NCI-H1105 (cell line): ENCODE measurements at places on chromosomes 13 and 19.
A peak's percentile ranks its signal among the peaks of the same experiment; 100 is the strongest.

DNA sequence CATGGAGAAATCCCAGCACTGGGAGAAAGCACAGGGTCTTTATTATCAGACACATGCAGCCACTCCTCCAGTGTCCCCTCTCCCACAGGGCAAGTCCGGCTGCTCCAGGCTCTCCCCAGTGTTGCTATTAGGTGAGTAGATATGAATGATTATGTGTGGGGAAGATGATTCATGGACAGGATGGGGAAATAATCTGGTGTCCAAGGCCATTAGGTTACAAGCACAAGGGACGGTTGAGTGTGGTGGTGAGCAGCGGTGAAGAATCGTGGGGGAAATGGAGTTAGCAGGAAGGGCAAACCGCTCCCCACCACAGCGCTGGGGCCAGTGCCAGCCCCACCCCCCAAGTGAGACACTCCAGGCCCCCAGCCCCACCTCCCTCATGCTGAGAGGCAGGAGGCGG lies 19.0 kb downstream of the CD177 start:
- no peak for DNase-seq

DNA sequence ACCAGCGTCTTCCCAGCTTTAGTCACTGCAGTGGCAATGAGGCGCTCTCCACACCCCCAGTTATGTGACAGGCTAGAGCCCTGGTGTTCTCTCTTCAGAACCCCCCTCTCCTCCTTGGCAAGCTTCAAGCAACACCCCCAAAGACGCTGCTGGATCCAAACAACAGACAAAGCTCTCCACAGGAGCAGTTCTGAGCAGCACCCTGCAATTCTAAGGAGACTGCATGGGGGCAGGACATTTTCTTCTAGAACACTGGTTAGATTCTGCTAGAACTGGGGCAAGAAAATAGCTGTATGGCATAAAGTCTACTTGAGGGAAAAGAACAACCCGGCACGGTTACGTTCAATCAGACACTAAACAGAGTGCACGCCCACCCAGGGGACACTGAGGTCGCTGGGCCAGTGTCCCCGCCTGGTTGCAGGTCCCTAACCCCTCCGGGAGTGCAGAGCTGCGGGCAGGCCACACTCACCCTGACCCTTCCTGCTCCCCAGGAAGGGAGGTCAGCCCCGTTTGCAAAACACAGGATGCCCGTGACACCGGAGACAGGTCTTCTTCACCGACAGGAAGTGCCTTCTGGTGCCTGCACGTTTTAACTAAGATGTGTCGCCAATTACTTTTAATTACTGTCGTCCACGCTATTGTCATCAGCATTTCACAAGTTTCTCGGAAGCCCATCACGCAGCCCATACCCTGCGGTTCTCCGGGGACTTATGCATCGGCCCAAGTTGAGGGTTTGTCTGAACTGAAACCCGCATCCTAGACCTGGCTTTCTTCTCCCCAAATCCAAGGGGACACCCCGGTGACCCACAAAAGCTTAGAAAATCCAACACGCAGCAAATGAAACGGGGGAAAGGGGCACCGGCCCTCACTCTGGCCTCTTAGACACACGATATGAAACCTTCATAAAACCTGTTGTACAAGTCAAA lies 943 bp downstream of the GJB6 start:
- DNase-seq: no peak

DNA sequence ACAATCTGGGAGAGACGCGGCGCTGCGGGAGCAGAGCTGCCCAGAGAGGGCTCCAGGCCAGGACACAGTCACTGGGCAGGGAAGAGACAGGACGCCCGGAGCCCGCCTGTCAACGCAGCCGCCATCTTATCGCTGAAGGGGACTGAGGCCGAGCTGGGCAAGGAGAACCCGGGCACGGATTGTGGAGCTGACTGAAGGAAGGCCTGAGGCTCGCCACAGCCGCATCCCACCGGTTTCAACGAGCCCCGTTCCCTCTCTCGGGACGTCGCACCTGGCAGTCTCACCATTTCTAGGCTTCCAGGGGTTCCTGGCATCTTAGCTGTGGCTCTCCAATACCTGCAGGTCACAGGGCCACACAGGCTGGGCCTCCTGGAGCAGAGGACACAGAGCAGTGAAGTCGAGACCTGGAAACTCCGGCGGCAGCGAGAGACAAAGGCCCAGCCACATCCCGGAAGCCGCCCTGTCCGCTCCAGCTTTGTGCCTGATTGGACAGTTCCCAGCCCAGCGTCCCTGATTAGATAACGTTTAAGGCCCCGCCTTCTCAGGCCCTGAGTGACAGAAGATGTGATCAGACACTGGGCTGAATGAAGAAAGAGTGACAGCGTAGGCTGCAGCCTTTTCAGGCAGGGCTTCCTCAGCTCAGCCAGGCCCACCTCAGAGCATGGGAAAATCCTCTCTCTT lies at the start of gene ZNF91:
ZNF91 (minus strand) TSS at position 431 of the 681 bp plus-strand sequence; CDS start at position 314, 117 bp downstream.
- DNase-seq: peak; percentile 97

DNA sequence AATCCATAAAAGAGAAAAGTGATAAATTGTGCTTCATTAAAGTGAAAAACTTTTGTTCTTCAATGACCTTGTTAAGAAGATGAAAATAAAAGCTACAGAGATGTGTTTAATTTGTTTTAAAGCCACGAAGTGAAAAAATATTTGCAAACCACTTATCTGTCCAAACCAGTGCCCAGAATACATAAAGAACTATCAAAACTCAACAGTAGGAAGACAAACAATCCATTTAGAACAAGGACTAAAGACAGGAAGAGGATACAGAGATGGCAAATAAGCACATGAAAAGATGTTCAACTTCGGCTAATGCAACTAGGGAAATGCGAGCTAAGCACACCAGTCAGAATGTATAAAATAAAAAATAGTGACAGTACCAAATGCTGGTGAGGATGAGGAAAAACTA lies 15.0 kb downstream of the GJB6 start:
- no peak for DNase-seq

DNA sequence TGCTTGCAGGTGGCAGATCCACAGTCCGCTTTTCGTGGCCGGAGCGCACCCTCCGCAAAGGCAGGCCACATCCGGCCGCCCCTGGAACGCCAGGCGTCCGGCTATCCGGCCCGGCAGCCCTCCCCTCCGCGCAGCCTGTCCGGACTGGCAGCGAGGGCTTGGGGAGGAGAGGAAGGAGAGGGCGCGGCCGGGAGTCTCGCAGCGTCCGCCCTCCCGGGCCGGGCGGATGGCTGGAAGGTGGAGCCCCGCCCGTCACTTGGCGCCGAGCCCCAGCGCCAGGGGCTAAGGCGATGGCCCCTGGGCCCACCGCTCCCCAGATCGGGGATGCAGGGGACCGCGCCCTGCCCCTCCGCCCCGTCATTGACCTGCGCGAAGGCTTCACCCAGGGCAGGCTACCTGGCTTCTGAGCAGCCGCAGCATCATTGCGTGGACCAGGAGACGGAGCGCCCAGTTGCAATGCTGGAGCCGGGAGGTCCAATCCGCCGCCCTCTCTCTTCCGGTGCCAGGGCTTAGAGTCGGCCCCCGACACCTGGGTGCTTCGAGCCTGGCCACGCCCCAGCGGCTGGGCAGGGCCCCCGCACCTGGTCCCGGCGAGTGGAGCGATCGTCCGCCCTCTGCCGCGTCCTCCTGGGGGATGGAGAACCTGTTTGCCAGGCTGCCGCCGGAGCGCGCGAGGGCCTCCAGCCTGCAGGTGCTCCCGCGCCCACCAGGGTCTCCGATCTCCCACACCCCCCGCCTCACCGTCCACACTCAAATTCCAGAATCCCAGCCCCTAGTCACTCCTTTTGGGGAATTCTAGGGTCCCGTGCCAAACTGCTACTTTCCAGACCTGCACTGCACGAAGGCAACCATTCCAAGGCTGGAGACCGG lies at the start of gene FUT1:
FUT1 (minus strand) TSS at position 146 of the 870 bp plus-strand sequence. CDS start 1,360 bp downstream, outside the sequence.
- peak; percentile 97 for DNase-seq

- no peak for DNase-seq
Observed at GRCh38 chr19:19938449-19938848, 37.7 kb downstream of the ZNF93 start.

- DNase-seq: no peak
Observed at GRCh38 chr19:15869873-15870272, 28.0 kb downstream of the CYP4F2 start.

DNA sequence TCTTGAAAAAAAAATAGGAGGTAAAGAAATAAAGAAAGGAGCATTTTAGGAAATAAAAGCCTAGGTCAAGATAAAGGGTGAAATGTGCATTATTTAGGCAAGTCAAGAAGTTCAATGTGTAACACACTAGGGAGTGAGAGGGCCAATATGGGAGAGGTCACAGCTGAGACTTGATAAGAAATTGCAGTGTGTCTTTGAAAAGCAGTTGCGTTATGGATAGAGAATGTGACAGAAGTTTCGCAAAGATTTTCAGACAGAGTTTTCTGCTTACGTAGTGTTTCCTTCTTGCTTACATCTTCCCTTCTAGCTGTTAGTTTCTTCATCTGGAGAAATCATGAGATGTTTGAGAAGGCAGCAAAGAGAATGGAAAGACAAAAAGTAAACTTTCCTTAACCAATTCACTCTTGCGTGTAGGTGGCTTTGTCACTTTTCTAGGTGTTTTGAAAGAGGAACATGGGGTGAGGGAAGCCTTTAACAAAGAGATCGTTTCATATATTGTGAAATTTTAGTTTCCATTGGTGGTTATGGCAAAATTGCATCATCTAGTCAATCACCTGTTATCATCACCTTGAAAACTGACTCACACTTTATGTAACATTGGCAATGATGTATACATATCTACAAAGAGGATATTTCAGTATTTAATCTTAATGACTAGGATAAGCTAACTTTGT lies 975.5 kb downstream of the OLFM4 start:
- no peak for DNase-seq

GRCh38 chr13:113150550-113151365 lies 7.7 kb upstream of the PROZ start:
- no peak for DNase-seq

- no peak for DNase-seq
Observed at GRCh38 chr13:21465710-21466160, 6.6 kb upstream of the ZDHHC20 start.

DNA sequence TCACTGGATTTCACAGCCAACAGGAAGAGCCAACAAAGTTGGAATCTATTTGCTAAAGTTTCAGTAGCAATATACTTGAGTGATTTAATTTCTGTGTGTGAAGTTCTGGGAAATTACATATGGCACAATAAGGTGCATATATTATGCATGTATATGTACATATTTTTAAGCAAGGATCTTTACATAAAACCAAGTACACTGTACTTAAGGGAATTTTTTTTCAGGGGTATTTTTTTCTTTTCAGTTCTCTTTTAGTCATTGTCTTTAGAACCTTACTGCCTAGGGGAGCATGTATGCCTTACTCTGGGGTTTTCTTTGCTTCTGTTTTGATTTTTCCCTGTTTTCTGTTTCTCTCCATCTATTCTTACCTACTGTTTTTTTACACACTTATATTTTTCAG lies 7.4 kb downstream of the RAP2A start:
- DNase-seq: no peak

- DNase-seq: no peak
Observed at GRCh38 chr13:33017323-33017929, 1.2 kb downstream of the KL start.

GRCh38 chr19:14113762-14114414 lies 3.7 kb downstream of the PRKACA start:
- no peak for DNase-seq

DNA sequence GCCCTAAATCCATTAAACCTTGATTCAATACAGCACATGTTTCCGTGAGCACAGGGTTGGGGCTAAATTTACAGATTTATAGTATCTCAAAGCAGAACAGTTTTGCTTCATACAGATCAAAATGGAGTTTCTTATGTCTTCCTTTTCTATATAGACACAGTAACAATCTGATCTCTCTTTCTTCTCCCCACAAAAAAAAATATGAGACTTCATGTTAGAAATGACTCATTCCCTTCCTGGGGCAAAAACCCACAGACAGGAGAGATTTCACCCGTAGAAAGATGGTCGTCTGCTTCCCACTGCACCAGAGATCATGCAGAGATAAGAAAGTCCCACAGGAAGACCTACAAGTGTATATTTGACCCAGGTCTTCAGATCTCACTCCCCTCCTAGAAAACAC lies 7.7 kb upstream of the ZNF611 start:
- no peak for DNase-seq

- no peak for DNase-seq
Observed at GRCh38 chr13:70623239-70623638, 515.0 kb upstream of the KLHL1 start.

GRCh38 chr19:17716309-17716929 lies 2.9 kb upstream of the MAP1S start:
- DNase-seq: no peak

DNA sequence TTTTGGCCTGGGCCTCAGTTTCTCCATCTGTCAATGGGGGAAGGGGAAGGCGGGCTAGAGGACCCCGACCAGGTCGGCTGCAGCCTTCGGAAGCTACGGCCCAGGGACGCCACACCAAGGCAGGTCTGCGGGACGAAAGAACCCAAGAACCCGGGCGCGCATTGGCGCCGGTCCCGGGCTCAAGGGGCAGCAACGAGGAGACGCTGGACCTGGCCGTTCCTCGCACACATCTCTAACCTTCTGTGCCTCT lies 739 bp upstream of the ILF3 start:
- no peak for DNase-seq

GRCh38 chr13:57748096-57748495 lies 116.6 kb downstream of the PCDH17 start:
- DNase-seq: no peak

DNA sequence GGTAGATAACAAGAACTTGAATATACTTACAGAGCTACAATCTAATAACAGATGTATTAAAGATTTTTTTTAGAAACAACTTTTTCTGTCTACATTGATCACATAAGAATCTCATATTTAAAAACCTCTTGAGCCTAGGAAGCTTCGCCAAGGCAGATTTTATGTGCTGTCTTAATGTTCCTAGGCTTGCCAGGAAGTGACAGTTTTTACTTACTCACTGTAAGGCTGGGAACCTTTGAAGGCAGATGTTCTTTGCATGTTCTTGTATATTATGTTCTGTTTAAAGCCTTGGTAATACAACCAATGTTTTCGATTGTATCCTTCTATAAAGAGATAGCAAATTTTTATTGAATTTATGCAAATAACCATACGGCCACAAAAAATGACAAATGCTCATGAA lies 492.7 kb downstream of the GPC5 start:
- no peak for DNase-seq

DNA sequence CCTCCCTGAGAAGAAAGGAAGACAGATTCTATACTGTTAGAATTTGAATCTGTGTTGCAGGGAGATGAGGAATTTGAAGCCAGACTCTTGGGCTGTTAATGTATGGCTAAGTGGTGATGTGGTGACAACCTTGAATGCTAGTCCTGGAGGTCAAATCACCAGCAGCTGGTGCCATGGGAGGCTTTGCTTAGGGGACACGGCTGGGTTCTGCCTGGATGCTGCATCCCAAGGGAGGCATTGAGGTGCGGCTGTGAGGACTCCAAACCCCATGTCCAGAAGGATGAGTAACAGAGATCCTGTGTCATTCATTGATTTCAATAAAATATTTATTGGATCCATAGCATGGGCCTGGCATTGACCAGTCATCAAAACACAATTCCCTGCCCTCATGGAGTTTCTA lies 42.3 kb downstream of the RFX2 start:
- no peak for DNase-seq

- DNase-seq: no peak
Observed at GRCh38 chr19:55712804-55713631, 25.2 kb downstream of the NLRP9 start.
